ENCODE measurements at places on chromosomes 16 and 17. TPM values are rescaled to one million over a fixed set of nuclear protein-coding genes. Genes with fewer than 3 reads are reported as not detected.

- no peak for DNase-seq
Measured at GRCh38 chr16:12386192-12386591, 409.7 kb downstream of the SNX29 start.

DNA sequence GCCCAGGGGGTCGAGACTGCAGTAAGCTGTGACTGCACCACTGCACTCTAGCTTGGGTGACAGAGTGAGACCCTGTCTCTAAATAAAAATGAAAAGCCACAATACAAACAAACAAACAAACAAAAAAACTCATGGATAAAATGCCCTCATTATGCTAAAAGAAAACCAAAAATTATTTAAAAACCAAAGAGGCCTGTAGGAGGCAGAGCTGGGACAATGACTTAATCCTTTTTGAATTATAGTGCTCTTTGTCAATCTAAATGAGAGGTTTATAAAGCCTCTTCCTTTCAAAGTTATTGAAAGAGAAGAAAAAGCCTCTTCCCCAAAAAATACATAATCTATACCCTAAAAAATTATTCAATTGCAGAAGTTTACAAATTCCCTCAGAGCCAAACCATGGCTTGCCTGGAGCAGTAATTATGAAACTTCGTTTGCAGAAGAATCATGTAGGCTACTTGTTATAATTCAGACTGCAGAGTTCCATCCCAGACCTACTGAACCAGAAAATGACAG is 18.5 kb downstream of the CRLF3 start:
- no peak for DNase-seq

Gene CD300E
- 0.39 TPM for total RNA-seq

Gene CDH13
- 7.1 TPM for total RNA-seq

DNA sequence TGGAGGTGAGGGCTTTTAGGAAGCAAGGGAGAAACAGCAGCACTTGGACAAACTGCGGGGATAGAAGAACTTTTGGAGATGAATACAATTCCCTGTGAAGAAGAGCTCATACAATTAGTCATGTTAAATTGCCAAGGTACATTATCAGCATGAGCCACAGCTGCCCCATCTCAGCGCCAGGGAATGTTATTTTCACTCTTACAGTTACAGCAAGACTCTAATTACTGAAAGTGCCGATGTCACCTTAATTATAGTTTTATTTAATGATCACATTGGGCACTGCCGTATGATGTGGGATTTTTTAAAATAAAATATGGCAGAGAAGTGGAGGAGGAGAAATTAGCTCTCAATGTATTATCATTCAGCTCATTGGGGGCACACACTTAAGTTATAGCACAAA is 144.8 kb upstream of the MON1B start:
- DNase-seq = no peak
